ENCODE measurements at places on chromosomes 1 and 21.

DNA sequence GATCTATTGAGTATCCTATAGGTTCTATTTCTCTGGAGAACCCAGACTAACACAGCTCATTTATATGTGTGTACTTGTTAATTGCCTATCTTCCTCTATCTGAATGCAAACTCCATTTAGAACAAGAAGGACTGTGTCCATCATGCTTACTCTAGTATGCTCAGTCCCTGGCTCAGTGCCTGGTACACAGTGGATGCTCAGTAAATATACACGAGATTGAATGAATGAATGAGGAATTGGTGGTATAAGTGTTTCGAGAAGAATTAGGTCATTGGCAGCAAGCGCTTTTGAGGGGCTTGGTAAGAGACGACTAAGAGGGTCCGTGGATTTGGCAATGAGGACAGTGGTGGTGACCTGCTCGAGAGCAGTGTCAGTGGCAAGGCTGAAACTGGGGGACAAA lies 112.5 kb downstream of the CSMD2 start:
- no peak for DNase-seq

DNA sequence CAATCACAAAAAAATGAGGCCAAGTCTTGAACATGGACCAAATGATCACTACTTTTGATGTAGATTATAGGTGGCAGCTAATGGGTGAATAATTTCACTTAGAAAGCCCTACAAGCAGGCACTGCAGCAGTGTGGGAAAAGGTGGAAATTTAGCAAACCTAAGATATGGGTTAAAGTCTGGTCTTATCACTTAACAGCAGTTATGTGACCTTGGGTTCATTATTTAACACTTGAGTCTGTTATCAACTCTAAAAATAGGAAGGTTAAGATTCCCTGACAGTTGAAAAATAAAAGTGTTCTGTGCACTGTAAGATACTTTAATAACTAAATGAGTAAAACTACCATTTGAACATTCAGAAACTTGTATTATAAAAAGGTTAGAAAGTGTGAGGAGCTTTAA lies 47.5 kb downstream of the SSX2IP start:
- no peak for DNase-seq

DNA sequence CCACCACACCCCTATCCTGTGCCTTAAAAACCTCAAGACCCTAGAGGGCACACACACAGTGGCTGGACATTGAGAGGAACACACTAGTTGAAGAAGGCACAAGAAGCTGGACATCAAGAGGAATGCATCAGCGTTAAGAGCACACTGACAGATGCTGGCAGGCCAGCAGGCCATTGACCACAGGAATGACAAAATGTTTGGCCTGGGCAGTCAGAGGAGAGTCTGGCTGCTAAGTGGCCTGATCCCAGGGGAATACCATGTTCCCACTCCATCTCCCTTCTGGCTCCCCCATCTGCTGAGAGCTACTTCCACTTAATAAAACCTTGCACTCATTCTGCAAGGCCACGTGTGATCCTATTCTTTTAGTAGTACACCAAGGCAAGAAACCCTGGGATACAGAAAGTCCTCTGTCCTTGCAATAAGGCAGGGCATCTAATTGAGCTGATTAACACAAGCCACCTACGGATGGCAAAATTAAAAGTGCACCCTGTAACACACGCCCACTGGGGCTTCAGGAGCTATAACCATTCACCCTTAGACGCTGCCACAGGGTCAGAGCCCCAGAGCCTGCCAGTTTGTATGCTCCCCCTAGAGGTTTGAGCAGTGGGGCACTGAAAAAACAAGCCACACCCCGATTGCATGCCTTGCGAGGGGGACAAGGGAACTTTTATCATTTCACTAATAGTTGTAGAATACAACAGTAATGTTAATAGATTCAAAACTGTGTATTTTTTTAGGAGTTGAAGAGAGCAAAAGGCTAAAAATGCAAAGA lies 1216.1 kb upstream of the NCAM2 start:
- no peak for DNase-seq

DNA sequence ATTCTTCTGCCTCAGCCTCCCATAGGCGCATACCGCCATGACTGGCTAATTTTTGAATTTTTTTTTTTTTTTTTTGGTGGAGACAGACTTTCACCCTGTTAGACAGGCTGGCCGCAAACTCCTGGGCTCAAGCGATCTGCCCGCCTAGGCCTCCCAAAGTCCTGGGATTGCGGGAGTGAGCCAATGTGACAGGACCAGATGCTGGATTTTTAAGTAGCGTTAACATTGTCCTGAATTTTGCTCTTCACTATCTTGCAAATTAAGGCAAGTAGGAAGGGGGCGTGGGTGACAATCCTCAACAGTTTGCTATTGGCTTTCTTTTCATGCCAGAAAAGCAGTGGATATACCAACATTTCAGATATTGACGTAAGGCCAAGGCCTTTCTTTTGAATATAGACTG lies 49.7 kb upstream of the TSNAX start:
- DNase-seq = no peak

DNA sequence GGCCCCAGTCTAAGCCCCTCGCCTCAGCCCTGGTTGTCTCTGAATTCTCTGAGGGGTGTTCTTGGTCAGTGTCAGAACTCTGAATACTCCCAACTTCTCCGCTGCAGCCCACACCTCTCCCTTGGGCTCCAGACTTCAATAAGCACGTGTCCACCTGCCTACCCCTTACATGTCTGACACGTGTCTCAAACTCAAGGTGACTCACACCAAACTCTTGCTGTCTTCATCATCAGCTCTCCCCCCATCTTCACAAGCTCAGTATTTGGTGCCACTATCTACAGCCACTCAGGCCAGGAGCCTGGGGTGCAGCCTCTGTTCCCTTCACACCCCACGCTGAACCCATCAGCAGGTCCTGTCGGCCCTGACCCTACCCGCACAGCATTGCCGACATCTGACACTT lies 18.8 kb upstream of the UBXN10 start:
- no peak for DNase-seq

DNA sequence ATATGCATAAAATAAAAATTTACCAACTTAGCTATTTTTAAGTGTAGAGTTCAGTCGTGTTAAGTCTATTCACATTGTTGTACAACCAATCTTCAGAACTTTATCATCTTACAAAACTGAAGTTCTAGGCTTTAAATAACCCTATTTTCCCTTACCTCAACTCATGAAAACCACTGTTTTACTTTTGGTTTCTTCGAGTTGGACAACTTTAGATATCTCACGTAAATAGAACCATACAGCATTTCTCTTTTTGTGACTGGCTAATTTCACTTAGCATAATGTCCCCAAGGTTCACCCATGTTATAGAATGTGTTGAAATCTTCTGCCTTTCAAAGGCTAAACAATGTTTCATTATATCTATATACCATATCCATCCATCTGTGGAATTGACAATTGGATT lies 819.0 kb upstream of the ADGRL4 start:
- no peak for DNase-seq

GRCh38 chr1:41850029-41850428 lies 68.7 kb downstream of the HIVEP3 start:
- DNase-seq = no peak

- DNase-seq = no peak
These were observed at the start of gene RAB42 for GRCh38 chr1:28591708-28592320. Gene RAB42 (plus strand): TSS chr1:28592265. CDS start chr1:28592512, 247 bp downstream.

DNA sequence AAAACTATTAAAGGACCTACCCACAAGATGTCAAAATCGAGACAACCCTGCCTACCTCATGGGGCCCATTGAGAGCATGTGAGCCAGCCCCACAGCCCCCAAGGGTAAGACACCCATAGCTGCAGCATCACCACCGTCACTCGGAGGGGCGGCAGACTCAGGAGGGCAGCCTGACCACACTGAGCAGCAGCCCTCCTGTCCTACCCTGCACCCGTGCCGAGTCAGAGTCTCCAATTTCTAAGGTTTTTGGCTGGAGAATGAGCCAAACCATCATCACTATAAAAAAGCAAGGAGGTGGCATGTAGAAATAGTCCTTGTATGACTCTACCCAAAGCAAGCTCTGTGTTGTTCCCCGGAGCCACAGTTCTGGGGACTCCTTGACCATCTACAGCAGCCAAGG lies 94.7 kb downstream of the SSBP3 start:
- DNase-seq = no peak

DNA sequence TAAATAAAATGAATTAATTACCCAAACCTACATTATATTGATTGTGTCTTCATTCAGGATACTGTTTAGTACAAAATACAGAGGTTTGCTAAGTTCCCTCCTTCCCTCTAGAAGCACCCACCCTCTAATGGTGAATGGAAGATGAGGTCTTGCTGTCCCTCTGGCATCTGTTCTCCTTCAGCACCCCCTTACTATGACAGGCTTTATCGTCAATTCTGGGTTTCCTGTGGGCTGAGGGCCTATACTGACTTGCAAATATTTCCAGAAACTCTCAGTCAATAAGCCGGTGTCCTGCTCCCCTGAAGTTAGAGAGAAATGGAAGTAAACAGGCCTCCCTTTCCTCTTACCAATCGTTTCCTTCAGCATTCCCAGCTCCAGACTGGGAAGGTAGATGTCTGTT lies 13.2 kb downstream of the LAX1 start:
- no peak for DNase-seq

GRCh38 chr21:26572076-26572701 lies 897 bp downstream of the CYYR1 start:
- no peak for DNase-seq

GRCh38 chr1:1432274-1432950 lies 3.1 kb upstream of the VWA1 start:
- no peak for DNase-seq

DNA sequence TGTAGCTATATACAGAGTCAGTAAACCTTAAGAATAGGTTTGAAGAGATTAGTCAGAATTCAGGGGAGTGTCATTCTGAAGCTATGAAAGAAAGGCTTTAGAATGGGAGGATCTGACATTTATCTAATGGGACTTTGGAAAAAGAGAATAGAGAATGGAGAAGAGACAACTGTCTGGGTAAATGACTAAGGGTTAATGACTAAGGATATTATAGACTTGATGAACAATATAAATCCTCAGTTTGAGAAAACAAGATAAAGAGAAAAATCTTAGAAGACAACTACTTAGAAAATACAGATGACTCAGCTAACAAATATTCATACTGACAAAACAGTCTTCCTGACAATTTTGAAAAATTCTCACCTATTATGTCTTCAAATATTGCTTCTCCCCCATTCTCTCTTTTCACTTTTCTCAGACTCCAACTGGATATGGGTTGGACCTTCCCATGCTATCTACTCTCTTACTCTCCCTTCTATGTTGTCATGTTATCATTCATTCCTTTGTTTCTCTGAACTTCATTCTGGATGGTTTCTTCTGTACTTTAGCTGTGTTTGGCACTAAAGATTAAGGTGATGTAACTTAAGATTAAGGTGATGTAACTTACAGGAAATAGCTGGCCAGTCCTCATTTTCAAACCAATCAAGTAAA lies 20.4 kb downstream of the SLC16A1 start:
- DNase-seq = no peak

GRCh38 chr1:175314300-175314699 lies 121.7 kb upstream of the KIAA0040 start:
- DNase-seq = no peak

- no peak for DNase-seq
These were observed 98.5 kb downstream of the DISC1 start for GRCh38 chr1:231724876-231725647.

DNA sequence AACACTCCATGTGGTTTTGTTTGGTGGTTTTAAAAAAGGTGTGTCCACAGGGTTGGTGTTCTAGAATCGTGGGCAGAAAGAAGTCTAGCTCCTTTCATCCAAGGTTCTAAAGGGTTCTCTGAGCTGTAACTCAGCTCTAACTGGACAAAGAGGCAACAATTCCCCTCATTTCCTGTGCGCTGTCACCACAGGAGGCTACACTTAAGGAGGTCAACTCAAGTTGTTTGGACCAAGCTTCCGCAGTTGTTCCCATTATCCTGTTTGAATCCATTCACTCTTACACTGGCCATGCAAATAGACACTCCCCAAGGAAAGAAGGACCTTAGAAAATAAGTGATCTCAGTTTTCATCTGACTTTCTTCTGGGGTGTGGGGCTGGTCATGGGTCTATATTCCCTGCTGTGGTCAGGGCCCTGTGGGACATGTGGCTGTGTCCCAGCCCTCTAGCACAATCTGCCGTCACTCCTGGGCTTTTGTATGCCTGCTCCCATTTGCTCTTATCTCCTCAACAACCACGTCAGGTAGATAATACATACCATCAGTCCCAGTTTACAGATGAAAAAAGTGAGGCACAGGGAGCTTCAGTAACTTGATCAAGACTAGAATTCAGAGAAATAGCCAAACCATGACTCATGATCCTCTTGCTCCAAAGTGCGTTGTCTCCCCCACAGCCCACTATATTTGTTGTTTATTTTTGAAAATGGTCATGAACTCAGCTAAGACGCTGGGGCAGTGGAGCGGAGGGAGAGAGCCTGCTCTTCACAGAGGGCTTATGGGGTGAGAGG lies 103.6 kb downstream of the RHOU start:
- no peak for DNase-seq

GRCh38 chr1:68361346-68361910 lies 88.3 kb downstream of the RPE65 start:
- DNase-seq = no peak

GRCh38 chr1:61865646-61866220 lies 123.5 kb downstream of the PATJ start:
- DNase-seq = no peak

DNA sequence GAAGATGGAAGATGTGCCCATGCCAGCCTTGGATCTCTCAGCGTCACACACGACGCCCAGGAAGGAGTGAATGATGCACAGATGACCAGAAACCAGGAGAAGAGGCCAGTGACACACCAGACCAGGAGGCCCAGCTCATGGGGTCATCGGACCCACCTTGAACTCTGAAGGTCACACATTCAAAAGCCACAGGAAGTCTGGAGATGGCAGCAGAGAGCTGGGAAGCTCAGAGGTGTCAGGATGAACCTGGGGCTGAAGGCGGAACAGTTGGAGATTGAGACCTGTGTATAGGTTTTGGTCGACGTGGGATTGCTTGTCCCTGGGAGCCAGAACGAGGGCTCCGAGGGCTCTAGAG lies 43.6 kb downstream of the SLC19A1 start:
- DNase-seq = no peak

GRCh38 chr1:201362906-201363305 lies 14.6 kb downstream of the TNNT2 start:
- no peak for DNase-seq

- no peak for DNase-seq
These were observed 35.7 kb downstream of the SDC3 start for GRCh38 chr1:30872948-30873263.

DNA sequence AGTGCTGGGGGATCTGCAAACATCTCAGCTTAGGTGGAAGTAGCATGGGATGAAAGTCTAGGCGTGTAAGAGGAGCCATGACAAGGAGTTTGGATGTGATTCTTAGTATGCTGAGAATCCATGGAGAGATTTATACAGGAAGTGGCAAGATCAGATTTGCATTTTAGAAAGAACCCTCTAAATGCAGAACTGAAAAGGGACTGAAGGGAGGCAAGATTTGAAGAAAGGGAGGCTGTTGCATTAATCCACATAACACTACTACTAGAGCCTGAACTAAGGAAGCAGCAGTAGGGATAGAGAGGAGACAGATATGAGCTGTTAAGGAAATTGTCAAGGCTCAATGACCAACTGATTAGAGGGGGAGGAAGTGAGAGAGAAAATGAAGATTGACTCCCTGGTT lies 9.8 kb downstream of the C1orf74 start:
- no peak for DNase-seq

- DNase-seq = no peak
These were observed 23.1 kb downstream of the KIAA0040 start for GRCh38 chr1:175169286-175170018.

Measured in stimulated activated CD8-positive, alpha-beta memory T cell treated with anti-CD3 and anti-CD28 coated beads, Interleukin-4, amount 100 ng/mL, for 4 hours (primary cell).